ENCODE measurements at places on chromosomes 16 and 17. TPM values are rescaled to one million over a fixed set of nuclear protein-coding genes. Genes with fewer than 3 reads are reported as not detected.
A peak's percentile ranks its signal among the peaks of the same experiment; 100 is the strongest.

DNA sequence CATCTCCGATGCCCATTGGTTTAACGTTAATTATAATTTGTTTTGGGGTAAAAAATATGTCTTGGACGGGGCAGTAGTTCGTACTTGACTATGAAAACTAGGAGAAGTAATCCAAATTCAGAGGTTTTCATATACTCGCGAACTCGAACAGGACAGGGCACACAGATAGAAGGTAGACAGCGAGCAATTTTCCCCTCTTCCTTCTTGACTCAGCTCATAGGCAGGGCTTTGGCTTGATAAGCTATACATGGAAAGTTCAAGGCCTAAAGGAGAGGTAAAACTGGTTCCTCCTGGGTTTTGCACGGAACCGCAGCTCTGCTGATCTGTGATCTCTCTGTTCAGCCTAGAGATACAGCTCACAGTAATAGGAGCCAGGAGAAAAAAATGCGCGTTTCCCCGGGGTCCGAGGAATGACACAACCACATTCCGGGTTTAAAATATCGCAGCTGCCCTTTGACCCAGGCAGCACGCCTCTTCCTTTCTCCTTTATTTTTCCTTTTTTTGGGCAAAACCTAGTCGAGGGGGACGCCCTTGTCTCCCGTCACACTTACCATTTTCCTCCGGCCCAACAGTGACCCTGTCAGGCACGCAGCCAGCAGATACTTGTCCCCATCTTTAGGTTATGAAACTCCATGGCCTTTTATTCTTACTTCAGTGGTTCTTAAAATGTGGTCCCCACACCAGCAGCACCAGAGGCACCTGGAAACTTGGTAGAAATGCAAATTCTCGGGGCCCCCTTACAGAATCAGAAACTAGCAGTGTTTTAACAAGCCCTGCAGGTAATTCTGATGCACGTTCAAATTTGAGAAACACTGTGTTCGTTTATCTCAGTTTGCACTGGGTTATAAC is 1.7 kb upstream of the LASP1 start:
- DNase-seq: peak; percentile 75

DNA sequence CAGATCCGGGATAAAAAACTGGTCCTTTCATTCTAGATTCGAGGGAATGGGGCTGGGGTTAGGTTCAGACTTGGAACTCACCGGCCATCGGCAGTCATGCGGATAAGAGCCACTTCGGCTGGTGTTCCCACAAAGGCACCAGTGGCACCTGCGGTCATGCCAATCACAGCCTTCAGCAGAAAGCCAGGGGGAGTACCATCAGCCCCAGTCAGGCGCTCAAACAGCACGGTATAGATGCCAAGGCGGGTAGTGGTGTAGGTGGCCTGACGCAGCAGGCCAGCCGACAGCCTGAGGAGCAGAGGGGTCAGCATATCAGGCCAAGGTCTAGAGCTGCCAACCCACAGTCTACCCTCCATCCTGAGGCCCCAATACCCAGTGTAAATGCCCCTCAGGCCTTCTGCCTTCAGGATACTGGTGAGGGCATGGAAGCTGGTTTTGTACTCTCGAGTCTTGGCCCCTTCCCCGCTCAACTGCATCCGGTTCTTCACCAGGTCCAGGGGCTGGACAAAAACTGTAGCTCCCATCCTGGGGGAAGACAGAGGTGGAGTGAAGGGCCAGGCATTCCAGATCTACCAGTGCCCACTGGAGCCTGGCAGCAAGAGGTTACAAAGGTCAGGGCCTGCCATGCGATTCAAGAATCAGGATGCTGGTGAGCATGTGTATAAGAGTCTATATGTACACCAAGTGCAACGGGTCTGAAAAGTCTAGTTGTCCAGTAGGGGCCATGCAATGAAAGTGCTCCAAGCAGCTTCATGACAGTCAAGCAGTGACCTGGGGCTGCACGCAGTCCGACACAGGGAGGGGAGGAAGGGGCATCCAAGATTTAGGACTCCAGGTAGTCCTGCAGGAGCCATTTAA is 929 bp downstream of the SLC25A11 start:
- no peak for DNase-seq

GRCh38 chr16:5166486-5166885 is 68.9 kb upstream of the EEF2KMT start:
- no peak for DNase-seq

DNA sequence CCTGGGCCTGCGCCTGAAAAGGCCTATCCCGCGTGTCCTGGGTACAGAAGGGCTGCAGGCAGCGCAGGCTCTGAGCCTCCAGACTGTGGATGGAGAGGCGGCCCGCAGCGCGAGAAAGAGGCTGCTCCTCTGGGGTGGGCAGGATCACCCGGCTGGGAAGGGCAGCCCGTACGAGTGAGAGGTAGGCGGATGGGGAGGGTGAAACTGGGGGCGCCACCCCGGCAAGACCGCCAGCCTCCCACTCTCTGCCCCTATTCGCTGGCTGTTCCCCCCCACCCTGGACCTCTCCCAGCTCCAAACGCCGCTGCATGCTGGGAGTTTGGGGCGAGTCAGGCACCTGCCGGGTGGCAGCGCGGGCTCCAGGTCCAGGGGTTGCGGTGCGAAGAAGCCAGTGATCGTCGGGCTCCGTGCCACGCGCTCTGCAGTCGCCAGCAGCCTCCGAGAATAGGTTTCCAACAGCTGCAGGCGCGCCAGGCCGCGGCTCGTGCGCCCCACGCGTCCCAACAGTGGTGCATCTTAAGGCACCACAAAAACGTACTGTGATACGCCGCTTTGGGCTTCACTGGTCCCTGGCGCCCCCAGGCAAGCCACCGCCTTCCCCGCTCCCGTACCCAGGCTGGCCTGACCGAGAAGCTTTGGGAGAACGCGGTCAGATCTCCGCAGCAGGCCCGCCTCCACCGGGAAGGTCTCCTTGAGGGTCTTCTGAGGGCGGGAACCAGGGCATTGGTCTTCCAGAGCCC is 1.1 kb downstream of the NOXO1 start:
- peak; percentile 48 for DNase-seq

GRCh38 chr16:35868630-35869029 is 2409.2 kb downstream of the TP53TG3F start:
- DNase-seq: no peak

CYTH1 gene
- 40.6 TPM for polyA plus RNA-seq

KRT32 gene
- not detected for polyA plus RNA-seq

All from large intestine (tissue), 12 donors.